ENCODE measurements at places on chromosomes 4 and X.

- DNase-seq = no peak
Observed at GRCh38 chr4:70680934-70681333, 7.4 kb upstream of the UTP3 start.

- no peak for DNase-seq
Observed at GRCh38 chr4:78032446-78032845, 24.7 kb upstream of the FRAS1 start.

DNA sequence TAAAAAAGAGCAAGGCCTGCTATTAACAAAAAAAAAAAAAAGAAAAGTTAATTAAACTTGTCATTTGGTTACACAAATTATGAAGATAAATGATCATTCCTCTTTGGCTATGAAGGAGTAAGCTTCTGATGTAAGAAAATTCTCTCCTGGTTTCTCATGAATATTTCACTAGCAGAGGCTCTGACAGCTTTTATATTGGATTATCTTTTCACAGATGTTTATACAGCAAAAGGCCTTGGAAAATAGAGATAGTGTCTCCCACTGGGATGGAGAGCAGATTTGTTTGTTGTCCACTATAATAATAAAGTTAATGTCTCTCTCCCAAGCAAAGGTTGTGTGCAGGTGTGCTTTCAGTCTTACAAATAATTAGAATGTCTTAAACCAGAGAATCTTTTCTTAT lies 40.7 kb upstream of the PDGFC start:
- DNase-seq = no peak

- no peak for DNase-seq
Observed at GRCh38 chrX:42739258-42739657, 38.7 kb downstream of the PPP1R2C start.

- DNase-seq = no peak
Observed at GRCh38 chrX:68995780-68996551, 167.1 kb downstream of the EFNB1 start.

DNA sequence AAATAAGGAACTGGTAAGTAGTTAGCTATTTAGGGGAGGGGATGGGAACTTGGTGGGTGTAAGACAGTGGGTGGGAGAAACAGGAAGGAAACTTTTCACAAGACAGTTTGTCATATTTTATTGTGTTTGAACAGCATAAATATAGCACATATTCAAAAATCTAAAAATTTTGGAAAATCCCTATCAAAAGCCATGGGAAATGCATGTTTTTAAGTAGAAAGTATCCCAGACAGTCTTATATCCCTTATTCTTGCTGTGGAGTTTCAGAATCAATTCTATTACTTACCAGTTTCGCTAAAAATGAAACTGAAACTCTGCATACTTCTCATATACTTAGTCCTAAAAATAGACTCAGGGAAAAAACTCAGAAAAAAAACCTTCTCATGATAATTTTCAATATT lies 22.3 kb upstream of the RASGEF1B start:
- DNase-seq = no peak

GRCh38 chr4:40628888-40629287 lies 776 bp downstream of the RBM47 start:
- DNase-seq = no peak

- DNase-seq = no peak
Observed at GRCh38 chr4:2040391-2041238, 18.5 kb upstream of the NAT8L start.
